ENCODE measurements at places on chromosomes 7 and 10.

DNA sequence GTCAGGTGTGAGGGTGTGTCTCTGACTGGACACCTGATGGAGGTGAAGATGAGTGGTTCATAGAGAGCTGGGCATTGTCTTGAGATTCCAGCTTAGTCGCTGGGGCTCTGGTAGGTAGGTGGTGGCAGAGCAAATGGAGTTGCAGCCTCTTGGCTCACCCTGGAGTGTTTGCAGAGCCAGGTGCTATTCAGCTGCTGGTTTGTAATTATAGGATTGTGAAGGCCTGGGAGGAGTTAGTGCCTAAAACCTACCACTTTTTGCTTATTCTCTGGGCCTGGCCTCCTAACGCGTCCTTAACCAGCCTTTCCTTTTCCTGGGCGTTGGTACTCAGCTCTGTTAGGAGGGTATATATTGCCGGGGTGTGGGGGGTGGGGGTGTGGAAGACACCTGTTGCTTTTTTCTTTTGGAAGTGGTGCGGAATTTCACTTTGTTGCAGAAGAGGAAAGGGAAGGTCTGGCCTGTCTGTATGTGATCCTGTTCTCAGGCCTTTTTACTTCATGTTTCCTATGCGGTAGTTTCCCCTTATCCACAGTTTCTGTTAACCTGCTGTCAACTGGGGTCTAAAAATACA is 3.2 kb downstream of the PPRC1 start:
- no peak for DNase-seq

GRCh38 chr7:139249179-139249810 is 18.3 kb downstream of the UBN2 start:
- no peak for DNase-seq

DNA sequence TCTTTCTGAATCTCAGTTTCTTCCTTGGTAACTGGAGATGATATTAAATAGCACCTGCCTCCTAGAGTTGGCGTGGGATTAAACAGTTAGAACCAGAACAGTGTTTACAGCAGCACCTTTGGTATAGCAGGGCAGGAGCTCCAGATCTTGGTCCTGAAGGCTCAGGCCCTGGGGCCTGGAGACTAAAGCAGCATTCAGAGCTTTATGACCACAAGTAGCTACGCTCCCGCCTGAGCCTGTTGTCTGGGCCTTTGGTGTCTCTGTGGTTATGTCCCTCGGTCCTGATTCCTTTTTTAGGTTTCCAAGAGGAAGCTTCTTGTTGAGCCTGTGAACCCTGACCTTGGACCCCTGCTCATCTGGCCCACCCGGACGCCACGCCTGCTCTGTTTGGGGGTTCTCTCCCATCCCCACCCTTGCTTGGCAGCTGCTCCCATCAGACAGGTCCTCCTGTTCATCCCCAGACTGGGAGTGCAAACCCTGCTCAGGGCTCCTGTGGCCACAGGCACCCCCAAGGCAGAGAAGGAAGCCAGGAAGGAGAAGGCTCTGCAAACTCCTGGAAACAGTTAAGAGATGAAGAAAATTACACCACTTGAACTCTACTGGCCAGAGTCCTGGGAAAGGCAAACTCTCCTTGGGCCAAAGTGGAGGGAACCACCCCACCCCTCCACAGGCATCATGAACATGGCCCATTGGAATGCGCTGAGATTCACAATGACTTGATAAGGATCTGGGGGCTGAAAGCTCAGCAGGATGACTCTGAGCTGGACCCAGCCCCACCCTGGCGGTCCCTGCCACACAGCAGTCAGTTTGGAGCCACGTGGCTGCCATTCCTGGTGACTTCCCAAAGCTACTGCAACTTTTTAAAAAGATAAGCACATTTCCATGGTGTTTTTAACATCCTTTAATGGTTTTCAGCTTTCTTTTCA is 50.1 kb upstream of the TMEM72 start:
- DNase-seq: no peak

GRCh38 chr7:117011419-117012260 is 58.3 kb downstream of the ST7 start:
- no peak for DNase-seq
